ENCODE measurements at places on chromosomes 13 and 19. TPM values are rescaled to one million over a fixed set of nuclear protein-coding genes. Genes with fewer than 3 reads are reported as not detected.
A peak's percentile ranks its signal among the peaks of the same experiment; 100 is the strongest.

- H3K36me3 ChIP-seq = no peaks in the 10 kb centered on the region
- DNase-seq = no peak
- H3K27me3 ChIP-seq = no peaks in the 10 kb centered on the region
- no peak overlapping the region for H3K27ac ChIP-seq
- no peak overlapping the region for H3K4me3 ChIP-seq
- H3K4me1 ChIP-seq = no peaks in the 10 kb centered on the region
These were observed 1528.0 kb downstream of the SLITRK5 start for GRCh38 chr13:89199138-89199537.

DNA sequence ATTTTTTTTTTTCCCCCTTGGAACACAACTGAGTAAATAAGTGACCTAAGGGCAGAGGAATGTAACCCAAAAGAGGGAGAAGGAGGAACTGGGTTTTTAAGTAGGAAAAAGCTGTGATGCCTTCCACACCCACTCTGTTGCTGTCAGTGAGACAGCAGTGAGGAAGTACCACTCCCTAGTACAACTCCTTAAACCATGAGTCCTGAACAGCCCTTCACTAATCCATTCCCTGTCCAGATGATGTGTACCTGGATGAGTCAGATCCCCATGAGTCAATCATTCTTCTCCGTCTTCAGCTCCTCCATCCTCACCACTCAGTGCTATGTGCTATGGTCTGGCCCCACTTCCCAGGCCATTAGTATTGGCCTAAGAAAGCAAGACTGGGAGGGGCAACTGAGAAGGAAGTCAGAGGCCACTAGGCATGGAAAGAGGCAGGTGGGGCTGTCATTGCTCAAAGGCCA is 12.9 kb upstream of the CXCL17 start:
- no peaks in the 10 kb centered on the region for H3K4me1 ChIP-seq
- DNase-seq = peak; percentile 20
- no peak overlapping the region for H3K27ac ChIP-seq
- H3K36me3 ChIP-seq = no peaks in the 10 kb centered on the region
- H3K27me3 ChIP-seq = no peaks in the 10 kb centered on the region

GRCh38 chr13:35524171-35524570 is 47.7 kb upstream of the MAB21L1 start:
- no peak for DNase-seq
- H3K4me1 ChIP-seq = no peaks in the 10 kb centered on the region
- H3K4me3 ChIP-seq = no peak overlapping the region
- no peak overlapping the region for H3K27ac ChIP-seq
- no peaks in the 10 kb centered on the region for H3K27me3 ChIP-seq

- peaks cover 75% of the 10 kb centered on the region for H3K36me3 ChIP-seq
- H3K4me1 ChIP-seq = peaks cover 4% of the 10 kb centered on the region
- DNase-seq = no peak
- no peaks in the 10 kb centered on the region for H3K27me3 ChIP-seq
These were observed 19.6 kb downstream of the MPND start for GRCh38 chr19:4362831-4363545.

GRCh38 chr19:13604902-13605586 is 98.8 kb upstream of the CACNA1A start:
- H3K27me3 ChIP-seq = no peaks in the 10 kb centered on the region
- H3K36me3 ChIP-seq = no peaks in the 10 kb centered on the region
- no peak overlapping the region for H3K27ac ChIP-seq
- H3K4me1 ChIP-seq = no peaks in the 10 kb centered on the region

- H3K4me1 ChIP-seq = no peaks in the 10 kb centered on the region
- H3K36me3 ChIP-seq = no peaks in the 10 kb centered on the region
- no peak overlapping the region for H3K27ac ChIP-seq
These were observed 6.1 kb downstream of the LGALS14 start for GRCh38 chr19:39710333-39710890.

DNA sequence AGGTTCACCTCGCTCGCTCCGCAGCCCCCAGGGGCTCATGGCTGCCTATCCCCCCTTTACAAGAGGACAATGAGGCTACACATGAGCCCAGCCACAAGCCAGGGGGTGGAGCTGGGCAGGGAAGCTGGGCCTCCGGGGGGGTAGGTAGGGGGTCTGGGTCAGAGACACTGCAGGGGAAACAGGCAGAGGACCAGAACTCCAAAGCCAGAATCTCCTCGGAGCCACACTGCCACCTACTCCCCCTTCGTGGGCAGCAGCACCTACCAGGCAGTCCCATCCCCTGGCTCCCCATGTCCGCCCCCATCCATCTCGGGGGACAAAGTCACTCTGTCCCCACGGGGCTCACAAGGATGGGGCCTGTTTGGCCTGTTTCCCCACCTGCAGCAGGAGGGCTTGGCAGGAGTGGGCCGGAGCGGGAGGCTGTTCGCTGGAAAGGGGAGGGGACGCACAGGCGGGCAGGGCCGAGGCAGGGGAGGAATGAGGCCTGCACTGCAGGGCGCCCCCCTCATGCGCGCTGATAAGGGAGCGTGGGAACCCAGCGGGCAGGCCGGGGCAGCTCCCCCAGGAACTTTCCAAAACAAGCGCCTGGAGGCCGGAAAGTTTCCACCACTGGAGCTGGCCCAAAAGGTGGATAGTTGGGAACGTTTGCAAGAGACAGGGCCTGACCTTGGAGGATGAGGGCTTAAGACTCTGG is 545 bp upstream of the ISYNA1 start:
- no peaks in the 10 kb centered on the region for H3K36me3 ChIP-seq
- no peaks in the 10 kb centered on the region for H3K27me3 ChIP-seq
- H3K4me1 ChIP-seq = peaks cover 18% of the 10 kb centered on the region
- H3K4me3 ChIP-seq = no peak overlapping the region

DNA sequence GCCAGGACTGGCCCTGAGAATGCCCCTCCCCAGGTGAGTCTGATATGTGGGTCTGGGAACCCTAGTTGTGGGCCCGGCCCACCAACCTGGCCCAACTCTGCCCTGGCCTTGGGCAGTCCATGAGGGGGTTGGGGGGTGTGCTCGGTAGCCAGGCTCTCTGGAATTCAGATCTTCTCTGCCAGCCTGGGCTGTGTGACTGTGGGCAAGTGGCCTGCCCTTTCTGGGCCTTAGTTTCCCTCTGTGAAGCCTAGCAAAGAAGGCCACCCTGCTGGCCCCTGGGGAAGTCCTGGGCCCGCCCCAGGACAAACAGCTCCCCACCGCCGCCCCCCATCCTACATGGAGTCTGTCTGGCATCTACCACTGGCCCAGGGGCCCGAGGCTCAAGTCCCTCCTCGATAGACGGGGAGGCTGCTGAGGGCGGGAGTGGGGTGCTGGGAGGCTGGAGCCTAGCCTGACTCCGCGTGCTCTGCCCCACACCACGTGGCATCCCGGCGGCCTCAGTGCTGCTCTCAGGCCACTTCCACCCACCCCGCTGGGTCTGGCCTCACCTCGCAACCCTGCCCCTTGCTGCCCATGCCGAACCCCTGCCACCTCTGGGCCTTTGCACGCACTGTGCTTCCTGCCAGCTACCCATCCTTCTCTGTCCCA is 8.3 kb upstream of the TBXA2R start:
- no peaks in the 10 kb centered on the region for H3K27me3 ChIP-seq
- DNase-seq = no peak
- H3K27ac ChIP-seq = no peak overlapping the region
- peaks cover 4% of the 10 kb centered on the region for H3K36me3 ChIP-seq
- H3K4me1 ChIP-seq = peaks cover 9% of the 10 kb centered on the region

- H3K27me3 ChIP-seq = no peaks in the 10 kb centered on the region
- peaks cover 26% of the 10 kb centered on the region for H3K36me3 ChIP-seq
- no peak overlapping the region for H3K4me3 ChIP-seq
- no peak overlapping the region for H3K27ac ChIP-seq
- no peaks in the 10 kb centered on the region for H3K4me1 ChIP-seq
These were observed 11.6 kb downstream of the BTBD2 start for GRCh38 chr19:2003874-2004273.

- no peak overlapping the region for H3K4me3 ChIP-seq
- no peak for DNase-seq
- no peaks in the 10 kb centered on the region for H3K27me3 ChIP-seq
- H3K36me3 ChIP-seq = no peaks in the 10 kb centered on the region
- no peak overlapping the region for H3K27ac ChIP-seq
These were observed 69.1 kb downstream of the CAB39L start for GRCh38 chr13:49374585-49375290.

The RASAL3 gene
- total RNA-seq = 4.6 TPM

The PROZ gene
- not detected for total RNA-seq

The PALM gene
- total RNA-seq = 33.5 TPM
